ENCODE measurements at places on chromosomes 2 and 18.

- no peak for DNase-seq
Measured at GRCh38 chr2:29241955-29242565, 126.8 kb downstream of the CLIP4 start.

GRCh38 chr2:189300916-189301315 lies 121.4 kb upstream of the COL5A2 start:
- DNase-seq = no peak

- no peak for DNase-seq
Measured at GRCh38 chr2:206160125-206160806, 571 bp downstream of the EEF1B2 start.

- DNase-seq = no peak
Measured at GRCh38 chr2:28400921-28401320, 8.3 kb downstream of the FOSL2 start.

DNA sequence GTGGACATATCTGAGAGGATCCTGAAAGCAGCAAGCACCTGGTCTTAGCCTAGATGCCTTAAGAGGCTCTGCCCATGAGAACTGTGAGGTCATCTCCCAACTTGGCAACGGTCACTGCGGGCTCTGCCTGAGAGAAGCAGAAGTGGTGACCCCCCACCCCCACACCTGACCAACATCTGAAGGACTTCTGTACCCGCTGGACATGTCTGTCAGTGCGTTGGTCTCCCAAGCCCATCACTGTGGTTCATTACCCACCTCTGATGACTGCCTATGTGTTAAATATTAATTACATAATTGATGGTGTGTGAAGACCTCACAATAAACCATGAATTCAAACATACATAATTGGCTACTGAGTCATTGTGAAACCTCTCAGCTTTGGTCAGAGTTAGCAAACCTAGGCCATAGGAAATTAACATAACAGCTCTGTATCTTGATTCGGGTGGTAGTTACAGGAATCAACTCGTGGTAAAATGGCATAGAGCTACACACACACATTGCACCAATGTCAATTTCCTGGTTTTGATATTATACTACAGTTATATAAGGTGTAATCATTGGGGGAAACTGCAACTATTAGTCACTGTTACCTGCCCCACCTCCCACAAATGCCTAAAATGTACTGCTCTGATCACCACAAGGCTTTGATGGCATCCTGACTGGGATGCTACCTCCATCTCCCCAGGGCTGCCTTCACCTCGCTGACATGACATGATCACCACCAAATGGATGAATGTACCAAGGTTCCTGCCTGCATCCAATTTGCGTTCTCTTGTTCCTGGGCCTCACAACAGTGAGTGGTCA lies 4.3 kb upstream of the GALNT1 start:
- no peak for DNase-seq

DNA sequence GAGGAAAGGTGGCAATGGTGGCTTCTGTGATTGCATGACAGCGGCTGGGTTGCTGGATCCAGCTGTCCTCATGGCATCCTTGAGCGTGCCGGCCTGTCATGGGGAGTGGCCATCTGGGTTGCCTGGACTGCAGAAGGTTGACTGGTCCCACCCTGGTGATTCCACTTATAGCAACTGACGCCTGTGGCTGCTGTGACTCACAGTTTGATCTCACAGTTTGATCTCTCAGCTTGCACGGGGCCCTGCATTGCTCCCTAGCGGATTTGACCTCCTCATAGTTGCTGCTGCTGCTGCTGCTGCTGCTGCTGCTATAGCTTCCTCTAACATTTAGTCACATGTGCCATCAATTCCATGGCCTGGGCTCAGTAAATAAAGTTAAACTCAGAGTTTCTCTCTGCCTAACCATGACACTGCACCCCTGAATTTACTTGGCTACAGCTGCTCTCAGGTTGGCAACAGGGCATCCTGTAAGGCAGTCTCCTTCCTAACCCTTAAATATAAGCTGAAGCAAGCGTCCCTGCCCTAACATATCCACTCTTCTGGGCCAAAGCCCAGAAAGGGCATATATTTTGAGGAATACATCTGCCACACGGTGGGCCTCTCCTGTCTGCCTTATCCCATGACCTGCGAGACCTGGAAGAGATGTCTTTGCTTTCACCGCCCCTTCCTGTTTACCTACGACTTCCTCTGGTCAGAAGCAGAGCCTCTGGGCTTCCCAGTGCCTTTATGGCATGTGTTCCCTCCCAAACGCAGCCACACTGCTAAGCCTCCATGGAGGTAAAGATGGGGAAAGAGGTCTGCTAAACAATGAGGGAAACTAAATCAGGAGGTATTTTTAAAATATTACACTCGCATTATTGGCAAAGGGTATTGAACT lies 37.8 kb upstream of the CCDC150 start:
- peak; percentile 93 for DNase-seq

DNA sequence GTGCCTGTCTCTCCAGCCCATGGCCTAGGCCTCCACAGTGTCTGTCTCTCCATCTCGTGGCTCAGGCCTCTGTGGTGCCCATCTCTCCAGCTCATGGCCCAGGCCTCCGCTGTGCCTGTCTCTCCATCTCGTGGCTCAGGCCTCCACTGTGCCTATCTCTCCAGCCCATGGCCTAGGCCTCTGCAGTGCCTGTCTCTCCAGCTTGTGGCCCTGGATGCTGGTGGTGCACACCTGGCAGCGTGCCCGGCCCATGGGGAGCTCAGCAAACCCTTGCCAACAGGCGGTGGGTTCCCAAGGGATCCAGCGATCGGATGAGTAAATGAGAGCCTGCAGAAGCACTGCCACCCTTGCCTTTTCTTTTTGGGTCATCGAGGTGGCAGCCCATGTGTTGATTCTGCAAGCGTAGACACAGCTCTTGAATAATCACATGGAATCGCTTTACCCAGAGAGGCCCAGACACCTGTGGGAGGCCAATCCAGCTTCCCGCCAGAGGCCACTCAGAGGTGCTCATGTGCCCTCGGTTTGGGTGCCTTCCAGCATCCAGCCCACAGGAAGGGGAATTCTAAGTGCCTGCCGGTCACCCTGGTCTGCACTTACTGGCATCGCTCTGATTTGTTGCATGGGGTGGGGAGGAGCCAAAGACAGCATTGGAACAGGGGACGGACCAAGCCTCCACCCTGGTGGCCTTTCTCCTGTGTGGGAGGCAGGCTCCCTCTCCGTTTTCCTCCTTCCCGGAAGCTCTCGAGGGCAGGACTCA lies 101.8 kb upstream of the HDAC4 start:
- no peak for DNase-seq

DNA sequence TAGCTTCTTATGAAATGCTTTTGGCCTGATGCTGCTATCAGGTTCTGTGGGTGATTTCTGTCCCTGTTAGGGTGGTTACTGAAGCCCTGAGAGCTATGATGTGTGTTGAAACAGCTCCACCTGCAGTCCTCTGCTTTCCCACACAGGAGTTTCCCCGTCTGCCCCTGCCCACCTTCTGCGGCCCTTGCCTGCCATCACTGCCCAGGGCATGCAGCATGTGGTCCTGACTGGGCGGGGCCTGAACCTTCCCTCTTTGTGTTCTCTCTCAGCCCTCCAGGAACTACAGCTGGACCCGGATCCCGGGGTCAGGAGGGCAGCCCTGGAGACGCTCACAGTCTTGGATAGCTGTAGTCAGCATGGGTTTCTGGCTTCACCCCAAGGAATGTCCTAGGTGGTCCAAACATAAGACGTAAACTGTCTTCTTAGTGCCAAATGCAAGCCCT lies 21.4 kb downstream of the HJURP start:
- DNase-seq = peak; percentile 49

GRCh38 chr2:168006498-168006897 lies 240.9 kb downstream of the STK39 start:
- no peak for DNase-seq

DNA sequence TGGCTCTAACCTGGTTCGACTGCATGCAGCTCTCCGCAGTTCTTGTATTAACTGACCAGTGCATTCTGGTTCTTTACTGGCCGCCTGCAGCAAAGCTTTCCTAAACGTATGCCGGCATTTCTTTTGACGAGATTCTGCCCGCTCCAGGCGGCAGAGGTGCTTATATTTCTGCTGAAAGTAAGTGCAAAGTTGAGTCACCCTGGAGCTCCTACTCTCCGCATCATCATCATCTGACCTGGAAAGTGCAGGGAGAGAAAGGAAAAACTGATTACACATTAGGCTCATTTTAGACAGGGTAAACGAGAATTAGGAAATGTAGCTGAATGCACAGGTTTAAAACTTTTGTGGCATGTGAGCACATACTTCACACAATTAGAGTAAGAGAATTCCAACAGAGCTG lies 57.9 kb downstream of the INO80D start:
- DNase-seq = no peak

Data from astrocyte of the spinal cord (primary cell).